ENCODE measurements at places on chromosomes 2 and 18.

- DNase-seq = no peak
Measured at GRCh38 chr18:6266212-6266611, 148.5 kb downstream of the L3MBTL4 start.

DNA sequence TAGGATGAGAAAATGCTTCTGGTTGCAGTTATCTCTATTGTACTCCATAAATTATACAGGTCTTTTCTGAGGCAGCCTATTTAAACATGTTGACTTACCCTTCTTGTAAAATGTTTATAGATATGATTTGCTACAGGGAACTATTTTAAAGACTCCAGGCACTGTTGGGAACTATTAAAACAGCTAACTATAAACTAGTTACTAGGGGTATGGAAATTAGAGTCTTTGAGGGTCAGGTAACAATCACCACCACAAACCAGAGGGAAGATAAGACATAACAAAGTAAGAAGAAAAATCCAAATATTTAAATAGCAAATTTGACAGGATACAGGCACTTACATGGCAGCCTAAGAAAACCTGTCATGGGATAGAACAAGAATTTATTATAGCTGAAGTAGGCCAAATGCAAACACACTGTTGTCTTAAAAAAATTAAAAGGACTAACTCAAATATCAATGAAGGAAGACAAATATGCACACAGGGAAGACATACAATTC, 251.0 kb upstream of the CWC22 start:
- DNase-seq = peak; percentile 8

DNA sequence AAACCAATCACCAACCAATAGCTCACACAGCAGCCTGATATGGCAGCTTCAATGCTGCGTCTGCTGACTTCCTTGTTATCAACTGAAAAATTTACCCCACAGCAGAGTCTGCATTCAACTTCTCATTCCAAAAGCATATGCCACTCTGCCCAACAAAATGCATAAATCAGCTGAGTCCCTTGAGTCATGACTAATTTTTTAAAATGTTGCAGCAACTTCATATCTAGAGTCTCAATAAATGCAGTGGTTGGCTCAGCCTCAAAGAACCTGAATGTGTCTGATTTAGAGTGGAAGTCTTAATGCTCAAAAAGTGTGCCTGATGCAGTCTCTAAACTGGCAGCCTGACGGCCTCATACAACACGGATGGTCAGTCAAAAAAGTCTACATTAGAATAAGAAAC, 46.5 kb downstream of the FARSB start:
- no peak for DNase-seq

DNA sequence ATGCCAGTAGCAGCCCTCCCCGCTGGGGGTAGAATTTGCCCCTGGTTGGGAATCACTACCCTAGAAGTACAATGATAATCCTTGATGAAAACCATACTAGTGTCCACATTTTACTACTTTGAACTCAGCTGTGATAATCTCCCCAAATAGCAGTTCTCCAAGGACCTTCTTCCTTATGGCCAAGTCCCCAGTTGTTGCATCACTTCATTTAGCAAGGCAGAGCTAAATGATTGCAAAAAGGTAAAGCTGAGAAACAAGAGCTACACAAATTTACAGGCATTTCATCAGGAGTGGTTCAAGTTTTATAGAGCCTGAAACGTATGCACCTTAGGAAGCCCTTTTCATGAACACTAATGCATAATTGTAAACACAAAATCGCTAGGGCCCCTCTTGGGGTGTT, 44.9 kb upstream of the REL start:
- no peak for DNase-seq

GRCh38 chr2:226674123-226674522, 125.5 kb downstream of the IRS1 start:
- DNase-seq = no peak
